Activated CD8-positive, alpha-beta memory T cell treated with anti-CD3 and anti-CD28 coated beads, Interleukin-2, amount 50 U/mL, for 48 hours (primary cell): ENCODE measurements at places on chromosomes 3 and 15.
A peak's percentile ranks its signal among the peaks of the same experiment; 100 is the strongest.

DNA sequence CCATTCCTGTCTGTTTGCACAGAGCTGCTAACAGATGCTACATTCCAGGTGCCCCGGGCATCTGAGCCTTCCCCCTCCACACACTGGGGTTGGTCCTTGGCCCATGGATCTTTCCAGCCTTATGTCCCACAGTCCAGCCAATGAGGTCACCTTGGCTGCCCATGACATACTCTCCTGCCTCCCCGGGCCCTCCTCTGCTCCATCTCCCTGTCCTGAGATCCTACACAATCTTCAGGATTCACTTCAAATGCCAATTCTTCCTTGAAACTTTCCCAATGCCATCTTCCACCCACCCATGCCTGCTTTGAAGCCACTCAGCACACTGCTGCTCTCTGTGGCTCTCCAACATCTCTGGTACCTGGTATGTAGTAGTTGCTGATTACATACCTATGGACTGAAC, 4.3 kb downstream of the CHRNA3 start:
- peak; percentile 29 for DNase-seq

DNA sequence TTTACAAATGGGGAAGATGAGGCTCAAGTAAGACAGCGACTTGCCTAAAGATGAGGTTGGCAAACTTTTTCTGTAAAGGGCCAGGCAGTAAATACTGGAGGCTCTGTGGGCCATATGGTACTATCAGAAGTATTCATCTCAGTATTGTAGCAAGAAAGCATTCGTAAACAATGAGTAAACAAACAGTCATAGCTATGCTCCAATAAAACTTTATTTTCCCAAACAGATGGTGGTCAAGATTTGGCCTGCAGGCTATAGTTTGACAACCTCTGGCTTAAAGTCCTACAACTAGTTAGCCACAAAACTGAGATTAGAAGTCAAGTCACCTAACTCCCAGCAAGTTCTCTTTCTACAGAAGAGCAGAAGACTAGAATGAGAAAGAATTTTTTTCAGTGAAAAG, 177.0 kb upstream of the NECTIN3 start:
- no peak for DNase-seq

- no peak for DNase-seq
Observed at GRCh38 chr3:129687586-129688125, 81.2 kb upstream of the PLXND1 start.

- no peak for DNase-seq
Observed at GRCh38 chr3:54358316-54358715, 236.0 kb downstream of the CACNA2D3 start.

DNA sequence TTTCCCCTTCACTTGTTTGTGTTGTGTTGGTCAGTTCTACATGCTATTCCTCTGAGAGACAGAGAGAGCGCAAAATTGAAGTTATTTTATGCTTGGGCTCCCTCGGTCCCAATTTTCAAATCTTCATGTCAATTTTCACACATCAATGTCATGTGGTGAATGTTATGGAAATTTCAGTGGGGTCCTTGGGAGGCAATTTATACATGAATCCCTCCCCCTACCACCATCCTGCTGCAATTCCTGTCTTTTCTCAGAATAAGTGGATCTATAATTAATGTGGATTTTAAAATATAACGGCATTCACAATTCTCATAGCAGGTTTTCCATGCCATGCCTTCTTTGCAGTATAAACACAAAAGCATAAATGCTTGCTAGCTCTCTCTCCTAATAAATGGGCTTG, 499.9 kb downstream of the MCTP2 start:
- no peak for DNase-seq

DNA sequence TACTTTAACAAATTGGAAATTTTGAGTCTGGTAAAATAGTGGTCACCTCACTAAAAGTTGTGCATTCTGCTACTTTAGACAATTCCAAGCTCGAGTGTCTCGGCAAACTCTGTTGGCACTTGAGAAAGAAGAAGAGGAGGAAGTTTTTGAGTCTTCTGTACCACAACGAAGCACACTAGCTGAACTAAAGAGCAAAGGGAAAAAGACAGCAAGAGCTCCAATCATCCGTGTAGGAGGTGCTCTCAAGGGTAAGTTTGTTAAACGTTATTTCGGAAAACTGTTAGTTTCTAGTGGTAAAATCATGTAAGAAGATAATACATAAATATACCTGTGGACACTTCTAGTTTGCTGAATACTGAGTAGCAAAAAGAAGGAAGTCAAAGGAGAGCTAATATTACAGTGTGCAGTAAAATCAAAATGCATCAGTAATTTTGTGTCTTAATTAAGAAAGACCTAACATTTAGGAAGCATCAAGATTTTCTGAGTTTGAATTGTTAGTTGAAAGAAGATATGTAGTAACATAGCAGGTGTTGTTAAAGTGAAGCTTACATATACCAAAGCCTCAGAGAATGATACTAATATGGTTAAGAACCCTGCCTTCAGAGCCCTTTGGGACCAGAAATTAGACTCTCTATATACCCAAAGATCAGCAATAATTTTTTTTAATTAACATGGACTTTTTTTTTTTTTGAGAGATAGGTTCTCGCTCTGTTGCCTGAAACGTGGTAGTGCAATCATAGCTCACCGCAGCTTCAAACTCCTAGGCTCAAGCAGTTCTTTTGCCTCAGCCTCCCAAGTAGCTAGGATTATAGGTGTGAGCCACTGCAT, 23.0 kb downstream of the BUB1B start:
- no peak for DNase-seq

DNA sequence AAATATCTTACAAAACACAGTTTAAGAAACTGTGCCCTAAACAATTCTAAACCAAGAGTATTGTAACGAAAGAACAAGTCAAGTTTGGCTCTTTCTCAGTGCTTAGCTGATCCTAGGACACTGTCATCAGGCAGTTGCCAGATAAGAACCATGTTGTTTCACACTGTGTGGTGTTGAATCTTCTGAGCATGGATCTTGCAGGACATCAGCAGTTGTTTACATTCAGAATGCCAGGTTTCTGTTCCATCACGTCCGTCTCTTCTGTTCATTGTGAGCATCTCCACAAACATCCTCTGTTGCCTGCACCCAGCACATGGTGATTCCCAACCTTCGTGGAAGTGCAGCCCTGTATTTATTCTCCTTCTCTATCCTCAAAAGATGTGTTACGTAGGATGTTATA, 67.9 kb downstream of the DCUN1D1 start:
- DNase-seq: no peak

GRCh38 chr3:146975476-146975875, 370.3 kb upstream of the PLSCR5 start:
- no peak for DNase-seq

GRCh38 chr15:101286471-101287114, 8.5 kb downstream of the SNRPA1 start:
- DNase-seq: no peak

- DNase-seq: no peak
Observed at GRCh38 chr3:51243924-51244323, 141.2 kb upstream of the MANF start.

DNA sequence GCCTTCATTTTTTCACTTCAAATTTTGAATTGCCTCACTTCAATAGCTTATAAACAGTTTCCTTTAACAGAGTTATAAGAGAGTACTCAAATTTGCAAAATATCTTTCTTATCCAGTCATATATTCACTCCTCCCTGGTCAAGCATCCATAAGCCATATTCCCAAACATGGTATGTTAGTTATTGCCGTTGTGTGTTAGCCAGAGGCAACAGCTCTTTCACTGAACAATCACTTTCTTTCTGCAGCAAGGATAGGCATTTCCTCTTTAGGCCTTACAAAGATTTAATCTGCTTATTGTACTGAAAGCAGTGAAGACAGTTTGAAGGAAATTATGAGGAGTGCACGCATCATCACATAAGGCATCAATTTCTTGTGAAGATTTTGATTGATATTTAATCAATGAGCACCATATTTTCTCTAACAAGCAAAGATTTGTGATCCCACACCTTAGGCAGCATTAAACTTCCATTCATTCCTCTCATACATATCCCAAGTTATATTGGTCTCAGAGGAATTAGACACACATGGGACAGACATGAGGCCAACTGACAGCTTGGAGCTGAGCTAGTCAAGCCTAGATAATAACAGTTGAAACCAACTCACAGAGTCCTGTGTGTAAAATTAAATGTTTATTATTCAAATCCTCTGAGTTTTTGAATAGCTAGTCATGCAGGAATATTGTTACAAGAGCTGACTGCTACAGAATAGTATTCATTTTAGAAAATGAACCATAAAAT, 80.0 kb upstream of the EPHA6 start:
- DNase-seq: no peak

GRCh38 chr3:140843656-140844055, 98.0 kb upstream of the SLC25A36 start:
- no peak for DNase-seq

GRCh38 chr15:51652084-51652668, 29.1 kb upstream of the SCG3 start:
- no peak for DNase-seq

DNA sequence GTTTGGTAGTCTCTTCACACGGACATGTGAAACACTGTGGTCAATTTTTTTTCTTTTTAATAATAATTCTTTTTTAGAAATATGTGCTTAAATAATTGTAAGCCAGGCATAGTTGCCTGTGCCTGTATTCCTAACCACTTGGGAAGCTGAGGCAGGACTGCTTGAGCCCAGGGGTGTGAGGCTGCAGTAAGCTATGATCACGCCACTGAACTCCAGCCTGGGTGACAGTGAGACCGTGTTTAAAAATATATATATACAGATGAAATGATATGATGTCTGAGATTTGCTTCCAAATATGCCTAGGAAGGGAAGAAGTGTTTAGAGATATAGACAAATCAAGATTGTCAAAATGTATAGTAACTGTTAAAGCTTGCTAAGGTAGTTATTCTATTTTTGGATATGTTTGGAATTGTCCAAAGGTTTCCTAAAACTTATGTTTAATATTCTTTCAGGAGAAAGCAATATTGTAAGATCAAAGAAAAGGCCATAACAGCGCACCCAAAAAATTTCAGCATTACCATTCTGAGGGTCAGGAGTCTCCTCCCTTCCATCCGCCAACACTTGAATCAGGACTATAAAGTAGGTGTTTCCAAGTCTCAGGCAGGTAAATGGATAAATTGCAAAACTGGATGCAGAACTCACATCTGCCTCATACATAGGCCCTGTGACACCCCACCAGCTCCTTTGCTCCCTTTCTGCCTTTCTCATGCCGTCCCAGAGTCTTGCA, 532 bp upstream of the SELENOT start:
- no peak for DNase-seq

- no peak for DNase-seq
Observed at GRCh38 chr3:44415421-44415820, 62.0 kb downstream of the ZNF445 start.

- DNase-seq: no peak
Observed at GRCh38 chr3:120637851-120638559, 41.9 kb downstream of the NDUFB4 start.

GRCh38 chr3:146221276-146221675, 29.6 kb downstream of the PLSCR4 start:
- DNase-seq: no peak

GRCh38 chr15:44132057-44132456, 63.0 kb downstream of the FRMD5 start:
- no peak for DNase-seq

DNA sequence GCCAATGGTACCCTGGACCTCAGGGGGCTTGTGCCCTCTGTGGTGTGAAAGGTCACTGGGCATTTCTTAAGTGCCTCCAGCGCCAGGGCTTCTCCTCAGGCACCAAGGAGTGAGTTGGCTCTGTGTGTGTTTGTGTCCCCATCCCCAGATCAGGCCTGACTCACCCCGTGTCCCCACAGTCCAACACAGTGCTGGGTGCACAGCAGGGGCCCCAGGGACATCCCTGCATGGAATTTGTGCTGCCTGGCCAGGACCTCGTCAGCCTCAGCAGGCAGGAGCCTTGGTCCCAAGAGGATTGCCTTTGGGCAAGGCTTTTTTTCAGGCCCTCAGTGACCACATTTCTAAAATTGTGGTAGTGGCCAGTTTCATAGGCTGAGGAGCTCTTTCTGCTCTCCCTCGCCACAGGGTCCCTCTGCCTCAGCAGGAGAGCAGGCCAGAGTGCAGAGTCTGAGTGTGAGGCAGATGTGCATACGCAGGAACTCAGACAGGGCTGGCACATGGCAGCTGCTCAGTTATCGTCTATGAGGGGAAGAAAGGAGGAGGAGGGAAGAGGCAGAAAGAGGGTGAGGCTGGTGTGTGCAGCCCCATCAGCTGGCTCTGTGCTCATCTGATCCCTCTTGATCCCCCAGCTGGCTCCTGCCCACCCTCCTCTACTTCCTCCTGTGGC, 215.6 kb downstream of the RPLP1 start:
- DNase-seq: no peak

- no peak for DNase-seq
Observed at GRCh38 chr3:15551902-15552301, 30.4 kb upstream of the COLQ start.

- no peak for DNase-seq
Observed at GRCh38 chr15:48582452-48583247, 62.9 kb downstream of the FBN1 start.

DNA sequence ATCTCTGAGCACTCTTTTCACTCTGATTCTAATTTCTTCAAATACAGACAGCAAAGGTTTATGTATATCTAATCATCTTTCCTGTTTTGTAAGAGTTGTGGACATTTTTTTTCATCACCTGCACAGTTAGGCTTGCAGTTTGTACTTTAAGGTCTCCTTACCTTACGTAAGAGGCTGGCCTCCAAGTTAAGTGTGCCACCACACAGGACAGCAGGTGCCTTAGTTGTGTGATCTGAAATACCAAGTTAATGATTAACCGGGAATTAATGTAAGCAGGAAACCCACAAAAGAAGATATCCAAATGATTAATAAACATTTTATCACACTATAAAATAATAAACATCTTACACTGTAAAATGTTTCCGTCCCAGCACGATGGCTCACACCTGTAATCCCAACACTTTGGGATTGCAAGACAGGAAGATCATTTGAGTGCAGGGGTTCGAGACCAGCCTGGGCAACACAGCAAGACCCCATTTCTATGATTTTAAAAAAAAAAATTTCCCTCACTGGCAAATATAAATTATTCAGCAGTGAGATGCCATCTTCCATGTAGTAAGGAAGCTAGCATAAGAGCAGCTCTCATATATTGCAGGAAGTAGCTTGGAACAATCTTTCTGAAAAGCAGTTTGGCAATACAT, 87.7 kb upstream of the LIMD1 start:
- DNase-seq: no peak

DNA sequence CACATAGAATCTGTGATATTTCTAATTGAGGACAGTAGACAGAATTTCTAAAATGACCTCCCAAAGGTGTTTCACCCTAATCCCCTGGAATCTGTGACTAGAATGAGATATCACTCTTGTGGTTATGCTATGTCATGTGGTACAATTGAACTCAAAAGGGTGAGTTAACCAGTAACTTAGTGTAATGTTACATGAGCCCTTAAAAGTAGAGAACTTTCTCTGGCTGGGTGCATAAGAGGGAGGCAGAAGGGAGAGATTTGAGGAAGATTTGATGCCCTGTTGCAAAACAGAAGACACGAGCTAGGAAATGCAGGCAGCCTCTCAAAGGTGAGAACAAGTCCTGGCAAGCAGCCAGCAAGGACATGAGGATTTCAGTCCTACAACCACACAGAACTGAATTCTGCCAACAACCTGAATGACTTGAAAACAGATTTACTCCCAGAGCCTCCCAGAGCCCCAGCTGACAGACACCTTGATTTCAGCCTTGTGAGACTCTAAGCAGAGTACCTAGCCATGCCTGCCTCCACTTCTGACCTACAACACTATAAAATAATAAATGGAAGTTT, 160.3 kb downstream of the MTHFS start:
- no peak for DNase-seq
